Dorsolateral prefrontal cortex (tissue), 122 donors: ENCODE measurements at places on chromosomes 5 and 9.

GRCh38 chr5:21684992-21685391 lies 1168.2 kb downstream of the CDH12 start:
- no peak for DNase-seq

DNA sequence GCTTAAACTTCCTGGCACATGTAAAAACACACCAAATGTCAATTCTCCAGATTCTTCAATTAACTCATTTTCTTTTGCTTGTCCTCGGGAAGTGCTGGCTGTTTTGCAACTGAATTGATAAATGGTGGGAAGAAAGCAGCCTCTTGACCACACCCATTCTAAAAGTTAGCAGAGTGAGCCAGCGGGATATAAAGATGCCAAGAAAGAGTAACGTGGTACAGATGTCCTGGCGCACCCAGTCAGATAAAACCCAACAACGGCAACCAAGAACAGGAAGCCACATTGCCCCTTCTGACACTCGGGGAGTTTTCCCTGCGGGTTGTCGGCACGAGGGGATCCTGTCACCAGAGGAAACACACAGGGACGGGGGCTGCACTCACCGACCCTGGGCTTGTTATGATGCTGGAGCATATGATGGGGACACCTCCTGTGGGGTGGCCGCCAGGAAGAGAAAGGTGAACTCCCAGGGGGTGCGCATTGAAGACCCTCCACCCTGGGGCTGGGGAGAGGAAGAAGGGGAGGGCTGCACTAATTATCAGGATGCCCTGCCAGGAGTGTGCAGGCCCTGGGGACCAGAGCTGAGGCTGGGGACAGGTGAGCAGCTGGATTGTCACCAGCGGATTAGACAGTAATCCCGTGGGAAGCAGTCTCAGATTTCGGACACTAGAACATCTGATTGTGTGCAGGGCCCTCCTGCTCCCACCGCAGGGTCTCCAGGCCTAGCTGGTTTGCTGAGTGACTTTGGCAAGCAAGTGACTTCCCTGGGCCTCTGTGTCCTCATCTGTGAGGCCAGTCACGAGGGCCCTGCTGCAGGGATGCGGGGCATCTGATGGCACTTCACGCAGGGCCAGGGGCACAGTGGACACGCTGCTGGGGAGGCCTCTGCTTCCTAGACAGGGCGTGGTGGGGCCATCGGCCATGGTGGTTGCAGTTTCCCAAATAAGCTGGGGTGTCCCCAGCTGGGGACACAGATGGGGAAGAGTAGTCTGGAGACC lies 59.2 kb downstream of the CRB2 start:
- peak; percentile 23 for DNase-seq

DNA sequence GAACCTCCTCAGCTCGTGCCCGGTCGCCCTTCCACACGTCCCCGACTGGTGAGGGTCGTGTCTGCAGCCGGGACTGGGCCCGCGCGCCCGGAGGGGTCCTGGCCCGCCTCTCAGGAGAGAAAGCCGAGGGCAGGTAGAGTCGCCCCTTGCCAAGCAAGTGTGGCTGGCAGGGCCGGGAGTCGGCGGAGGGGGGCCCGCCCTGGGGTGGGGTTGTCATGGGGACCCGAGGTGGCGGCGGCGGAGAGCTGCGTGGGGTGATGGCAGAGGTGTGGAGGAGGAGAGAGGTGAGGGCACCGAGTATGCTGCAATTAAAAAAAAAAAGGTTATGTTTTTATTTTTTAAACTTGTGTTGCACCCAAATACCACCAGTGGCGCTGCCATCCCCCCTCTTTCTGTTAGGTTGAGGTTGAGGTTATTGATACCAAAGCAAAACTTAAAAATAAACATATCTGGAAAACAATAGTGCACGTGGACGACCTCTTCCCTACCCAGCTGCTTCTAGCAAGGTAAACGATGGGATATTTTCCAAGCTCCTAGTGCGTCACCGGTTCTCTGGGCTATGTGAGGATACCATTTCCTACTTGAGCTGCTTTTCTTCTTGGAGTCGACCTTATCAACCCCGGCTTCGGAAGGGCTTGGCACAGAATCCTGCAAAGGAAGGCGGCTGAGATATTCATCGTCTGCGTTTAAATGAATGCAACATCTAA lies 660 bp downstream of the SCAMP1 start:
- peak; percentile 57 for DNase-seq

DNA sequence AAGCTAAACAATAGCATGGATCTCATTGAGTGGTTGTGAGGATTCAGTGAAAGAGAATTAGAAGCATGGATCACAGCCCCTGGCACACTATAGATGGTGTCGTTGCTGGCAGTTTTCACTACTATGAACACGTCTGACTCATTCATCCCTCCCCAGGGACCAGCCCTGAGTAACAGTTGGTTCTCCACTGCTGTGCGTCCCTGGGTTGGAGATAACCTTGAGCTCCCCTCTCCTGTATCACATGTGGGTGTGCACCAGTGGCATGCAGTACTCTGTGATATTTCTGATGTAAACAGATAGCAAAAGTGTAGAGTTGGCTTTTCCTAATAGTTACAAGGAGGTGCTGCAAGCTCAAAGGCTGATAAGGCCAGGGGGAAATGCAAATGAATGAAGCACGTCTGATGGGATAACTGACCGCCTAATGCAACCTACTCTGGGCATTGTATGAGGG lies 8.8 kb upstream of the LCP2 start:
- DNase-seq = no peak

DNA sequence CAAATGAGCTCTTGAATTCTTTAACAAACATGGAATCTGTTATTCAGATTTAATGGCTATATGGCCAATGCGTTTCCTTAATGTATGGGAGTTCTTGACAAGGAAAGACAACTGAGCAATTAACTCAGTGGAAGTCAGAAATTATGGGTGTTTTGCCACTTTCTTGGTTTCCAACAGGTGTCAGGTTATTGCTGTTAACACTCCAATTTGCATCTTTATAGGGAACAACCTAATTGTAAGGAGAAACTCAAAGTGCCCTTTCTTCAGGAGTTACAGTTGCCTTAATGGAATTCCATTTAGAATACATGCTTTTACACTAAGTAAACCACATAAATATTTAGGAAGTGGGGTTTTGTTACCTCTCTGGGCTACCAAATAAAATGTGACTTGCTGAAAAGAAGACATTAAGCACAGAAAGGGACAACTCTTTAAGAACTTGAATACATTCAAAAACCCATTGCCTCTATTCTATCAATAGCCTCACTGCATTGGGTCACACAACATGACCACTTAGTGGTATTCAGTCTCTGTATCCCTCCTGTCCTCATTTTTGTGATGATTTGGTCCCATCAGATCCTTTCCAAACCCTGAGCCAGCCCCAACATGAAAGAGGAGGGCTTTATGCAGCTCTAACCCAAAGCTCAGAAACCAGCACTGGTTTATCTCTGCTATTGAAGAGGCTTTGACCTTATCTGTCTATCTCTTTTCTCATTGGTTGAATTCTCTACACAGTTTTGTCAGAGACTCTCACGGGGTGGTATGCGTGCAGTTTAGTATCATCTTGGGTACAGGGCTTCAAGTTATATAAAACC lies 118.7 kb downstream of the EDIL3 start:
- no peak for DNase-seq

DNA sequence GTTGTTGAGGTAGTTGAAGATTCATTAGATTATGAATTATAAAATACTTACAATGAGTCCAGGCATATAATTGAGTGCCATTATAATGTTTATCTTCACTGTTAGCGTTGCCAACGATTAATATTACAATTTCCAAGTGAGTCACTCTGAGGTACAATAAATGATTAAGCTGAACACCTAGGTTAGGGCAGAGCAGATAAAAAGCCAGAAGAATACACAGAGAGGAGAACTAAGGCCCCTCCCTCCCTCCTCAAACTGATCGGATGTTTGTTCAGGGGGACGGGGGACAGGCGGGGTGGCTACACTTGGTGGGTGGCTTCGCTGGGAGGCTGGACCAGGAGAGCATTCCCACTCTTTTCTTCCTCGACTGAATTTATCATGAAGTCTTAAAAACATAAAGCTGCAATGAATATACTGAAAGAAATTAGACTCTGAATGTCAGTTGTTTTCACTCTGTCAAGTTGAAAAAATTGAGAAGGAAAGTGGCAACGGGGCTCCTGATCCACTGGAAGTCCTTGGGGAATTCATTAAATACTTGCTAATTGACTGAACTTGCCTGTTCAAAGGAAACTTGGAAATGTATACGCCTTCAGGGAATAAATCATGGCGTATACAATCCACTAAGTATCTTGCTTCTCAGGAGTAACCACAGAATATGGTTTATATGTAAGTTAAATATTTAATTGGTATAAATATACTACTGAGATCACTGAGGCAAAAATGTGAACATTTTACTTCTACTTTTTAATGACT lies 198.1 kb downstream of the TSSK1B start:
- DNase-seq = no peak

DNA sequence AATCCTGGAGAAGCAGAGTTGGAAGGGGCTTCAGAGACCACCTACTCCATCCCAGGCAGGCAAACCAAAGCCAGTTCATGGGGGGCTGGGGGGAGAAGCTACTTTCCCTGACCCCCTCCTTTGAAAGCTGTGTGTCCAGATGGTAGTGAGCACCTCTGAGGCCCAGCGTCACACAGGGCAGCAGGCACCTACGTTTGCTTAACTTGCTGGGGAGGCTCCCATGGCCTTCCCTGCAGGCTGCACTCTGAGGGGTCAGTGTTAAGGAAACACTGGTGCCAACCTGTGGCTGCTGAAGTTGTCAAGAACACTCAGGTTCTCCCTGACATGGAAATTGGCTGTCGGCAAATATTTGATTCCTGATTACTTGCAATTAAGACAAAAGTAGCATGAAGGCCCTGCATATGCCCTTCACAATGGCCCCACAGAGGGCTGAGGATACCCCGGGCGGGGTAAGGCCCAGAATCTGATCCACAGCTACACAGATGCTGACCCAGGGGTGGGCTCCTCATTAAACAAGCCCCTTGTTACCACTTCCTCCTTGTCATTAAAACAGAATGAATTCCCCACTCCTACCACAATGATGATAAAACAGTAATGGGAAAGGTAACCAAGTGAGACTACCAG lies 208.5 kb downstream of the FSTL4 start:
- no peak for DNase-seq

DNA sequence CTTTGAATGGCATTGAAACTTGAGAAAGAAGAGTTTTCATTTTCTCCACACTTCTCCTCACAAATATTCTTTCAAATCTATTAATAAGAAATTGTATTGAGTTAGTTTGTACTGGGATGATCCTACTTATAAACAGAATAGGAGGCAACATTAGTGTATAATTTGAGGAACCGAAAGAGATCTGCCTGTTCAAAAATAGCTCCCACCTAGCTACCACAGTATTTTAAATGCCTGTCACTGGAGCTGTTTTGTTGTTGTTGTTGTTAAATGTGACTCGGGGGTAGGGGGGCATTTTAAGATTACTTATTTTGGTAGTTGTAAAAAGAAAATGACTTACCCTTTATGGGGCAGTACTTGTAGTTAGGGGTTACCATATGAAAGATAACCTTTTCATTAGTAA lies 20.1 kb upstream of the HAPLN1 start:
- no peak for DNase-seq

DNA sequence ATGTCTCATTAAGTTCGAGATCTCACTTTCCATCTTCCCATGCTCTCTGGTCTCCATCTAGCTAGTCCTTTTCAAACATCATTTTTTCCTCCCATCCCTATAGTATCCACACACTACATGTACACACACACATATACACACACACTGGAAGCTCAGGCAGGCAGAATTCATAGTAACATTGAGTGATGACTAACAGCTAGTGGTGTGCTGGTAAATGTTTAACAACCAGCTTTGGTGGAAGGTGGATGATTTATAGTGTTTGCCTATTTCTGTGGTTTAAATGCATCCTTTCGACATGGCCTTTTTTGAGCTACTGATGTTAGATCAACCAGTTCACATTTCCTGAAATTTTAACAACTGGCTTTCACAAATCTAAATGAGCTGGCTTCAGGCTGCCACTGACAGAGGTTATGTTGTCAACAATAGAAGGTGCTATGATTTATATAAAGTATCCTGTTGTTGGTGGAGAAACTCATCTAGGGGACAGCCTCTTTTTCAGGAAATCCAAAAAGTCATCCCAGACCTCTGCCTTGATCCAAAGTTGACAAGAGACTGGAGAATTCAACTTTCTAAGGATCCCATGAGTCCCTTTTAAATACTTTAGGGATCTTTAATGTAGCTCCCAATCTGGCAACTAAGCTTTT lies 117.8 kb downstream of the CCDC192 start:
- DNase-seq = no peak

DNA sequence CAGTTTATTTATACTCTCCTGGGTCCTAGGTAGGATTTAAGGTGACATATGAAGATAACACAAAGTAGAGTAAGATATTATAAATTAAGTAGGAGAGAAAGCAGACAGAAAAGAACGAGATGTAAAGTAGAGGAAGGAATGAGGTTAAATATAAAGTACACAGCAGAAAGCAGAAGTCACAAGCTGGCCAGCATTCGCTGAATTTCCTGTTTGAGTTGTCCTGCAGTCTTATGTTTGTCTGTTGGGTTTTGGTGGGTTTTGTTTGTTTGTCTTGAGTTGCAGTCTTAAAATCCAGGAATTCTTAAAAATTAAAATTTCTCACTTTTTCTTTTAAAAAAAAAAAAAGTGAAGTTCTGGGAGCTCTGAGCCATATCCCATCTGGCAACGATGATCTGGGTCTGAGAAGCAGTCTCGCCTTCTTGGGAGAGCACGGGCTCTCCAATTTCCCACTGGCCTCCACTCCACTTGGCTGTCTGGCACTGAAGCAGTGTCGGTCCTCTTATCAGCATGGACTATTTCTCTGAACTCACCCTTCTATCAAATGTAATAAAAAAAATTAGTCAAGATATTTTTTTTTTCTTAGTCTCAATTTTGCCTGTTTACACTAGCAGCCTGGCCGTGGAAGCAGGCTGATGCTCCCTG lies 2.0 kb downstream of the S100Z start:
- no peak for DNase-seq
